ENCODE measurements at places on chromosomes 12 and 14. TPM values are rescaled to one million over a fixed set of nuclear protein-coding genes. Genes with fewer than 3 reads are reported as not detected.
A peak's percentile ranks its signal among the peaks of the same experiment; 100 is the strongest.

- no peak for DNase-seq
Observed at GRCh38 chr12:56999456-56999855, 6.9 kb downstream of the ZBTB39 start.

DNA sequence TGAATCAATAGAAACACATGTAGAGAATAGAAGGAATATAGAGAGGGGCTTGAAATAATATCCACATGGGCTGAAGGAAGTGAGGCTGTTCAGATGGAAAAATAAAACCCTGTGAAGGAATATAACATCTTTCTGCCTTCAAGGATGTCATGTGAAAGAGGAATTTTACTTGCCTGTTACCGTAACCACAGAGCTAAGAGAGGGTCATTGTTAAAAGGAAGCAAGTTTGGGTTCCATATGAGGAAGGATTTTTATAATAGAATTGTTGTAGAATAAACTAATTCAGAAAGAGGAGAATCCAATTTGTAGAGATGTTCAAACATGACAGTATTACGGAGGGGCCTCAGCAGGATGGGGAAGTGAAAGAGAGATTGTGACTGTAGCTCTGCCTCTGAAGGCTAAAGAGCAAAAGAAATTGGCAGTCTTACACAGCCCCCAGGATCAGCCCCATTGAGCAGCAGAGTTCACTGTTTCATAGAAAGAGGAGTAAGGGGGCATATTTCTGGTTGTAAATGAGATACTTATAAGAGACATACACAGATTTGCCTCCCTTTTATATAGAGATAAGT is 41.8 kb upstream of the PTPRR start:
- DNase-seq = no peak

- peak; percentile 26 for DNase-seq
Observed at GRCh38 chr12:112386726-112387125, 4.5 kb upstream of the HECTD4 start.

DNA sequence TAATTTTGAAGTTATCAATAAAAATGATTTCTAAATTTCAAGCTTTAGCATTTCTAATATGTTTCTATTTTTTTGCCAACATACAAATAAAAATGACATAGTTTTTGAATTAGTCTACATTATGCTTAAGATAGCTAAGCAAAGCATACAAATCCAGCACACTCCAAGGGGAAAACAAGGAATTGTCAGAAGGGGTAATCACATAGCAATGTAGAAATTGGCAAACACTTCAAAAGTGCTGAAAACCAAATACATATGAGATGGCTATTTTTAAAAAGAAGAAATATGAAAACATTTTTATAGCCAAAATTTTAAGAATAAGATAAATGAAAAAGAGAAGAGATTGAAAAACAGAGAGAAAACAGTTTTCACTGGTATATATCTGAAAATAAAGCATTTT is 308.0 kb downstream of the SLC6A15 start:
- DNase-seq = no peak

- DNase-seq = no peak
Observed at GRCh38 chr14:82313889-82314288, 780.2 kb upstream of the SEL1L start.

GRCh38 chr12:77553976-77554619 is 276.6 kb upstream of the NAV3 start:
- no peak for DNase-seq

- DNase-seq = peak; percentile 79
Observed at GRCh38 chr12:111444925-111445725, 39.4 kb downstream of the SH2B3 start.

- DNase-seq = no peak
Observed at GRCh38 chr14:52898496-52898895, 52.4 kb downstream of the FERMT2 start.

DNA sequence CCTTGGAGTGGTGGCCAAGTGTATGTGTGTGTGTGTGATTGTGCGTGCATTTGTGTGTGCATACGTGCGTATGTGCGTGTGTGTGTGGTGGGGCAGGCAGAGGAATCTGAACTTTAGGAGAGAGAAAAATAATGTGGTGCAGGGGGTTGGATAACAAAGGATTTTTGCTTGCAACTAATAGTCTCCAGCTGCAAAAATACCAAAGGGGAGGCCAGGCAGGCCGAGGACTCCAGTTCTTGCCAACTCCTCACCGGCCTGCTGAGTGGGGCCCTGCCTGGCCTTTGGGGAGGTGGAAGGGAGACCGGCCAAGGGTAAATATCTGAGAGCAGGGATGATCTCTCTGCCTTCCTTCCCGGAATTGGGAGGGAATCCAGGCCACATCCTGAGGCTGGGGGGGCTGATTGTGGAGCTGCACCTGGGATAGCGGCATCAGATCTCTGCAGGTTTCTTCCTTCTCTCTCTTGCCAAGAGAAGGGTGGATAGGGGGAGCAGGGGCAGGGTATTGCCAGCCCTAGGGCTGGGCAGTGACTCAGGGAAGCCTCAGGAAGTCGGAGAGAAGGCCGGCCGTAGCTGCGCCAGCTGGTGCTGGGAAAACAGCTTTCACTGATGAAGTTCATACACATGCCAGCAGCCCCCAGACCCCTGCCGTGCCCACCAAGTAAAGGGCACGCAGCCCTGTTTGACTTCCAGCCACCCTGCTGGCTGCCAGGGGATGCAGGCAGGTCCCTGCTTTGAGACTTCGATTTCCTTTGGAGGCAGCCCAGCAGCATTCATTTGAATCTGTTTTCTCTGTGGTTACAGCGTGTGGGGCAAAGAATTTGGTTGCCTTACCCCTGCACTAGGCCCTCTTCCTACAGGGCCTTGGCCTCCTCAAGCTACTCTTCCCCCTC is 4.6 kb upstream of the LRP1-AS start:
- no peak for DNase-seq

- no peak for DNase-seq
Observed at GRCh38 chr12:67509666-67510386, 138.7 kb upstream of the DYRK2 start.

GRCh38 chr14:52103416-52103815 is 34.6 kb upstream of the NID2 start:
- no peak for DNase-seq

GRCh38 chr12:113387631-113388030 is 16.1 kb downstream of the SDS start:
- no peak for DNase-seq

GRCh38 chr14:70708717-70709570 is 67.2 kb downstream of the TTC9 start:
- DNase-seq = no peak

DNA sequence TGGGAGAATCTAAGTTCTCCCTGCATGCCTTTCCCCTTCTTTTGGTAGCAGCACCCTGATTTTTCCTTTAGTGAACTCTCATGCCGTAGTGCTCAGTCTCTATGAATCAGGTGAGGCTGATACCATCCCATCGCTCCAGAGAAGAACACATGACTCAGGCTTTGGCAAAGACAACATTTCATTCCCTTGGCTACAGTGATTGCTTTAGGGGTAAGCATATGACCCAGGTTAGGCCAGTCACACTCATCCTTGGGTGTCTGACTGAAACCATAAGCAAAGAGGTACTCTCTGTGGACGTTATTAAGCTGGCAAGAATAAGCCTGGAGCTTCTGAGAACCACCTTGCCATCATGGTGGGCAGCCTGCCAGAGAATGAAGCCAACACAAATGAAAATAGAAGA is 141.8 kb downstream of the MYRFL start:
- no peak for DNase-seq

GRCh38 chr14:63713764-63714163 is 14.1 kb downstream of the SGPP1 start:
- no peak for DNase-seq

GRCh38 chr14:81234278-81234677 is 13.5 kb upstream of the GTF2A1 start:
- DNase-seq = no peak

GRCh38 chr12:132672116-132672515 is 15.0 kb downstream of the POLE start:
- no peak for DNase-seq

DNA sequence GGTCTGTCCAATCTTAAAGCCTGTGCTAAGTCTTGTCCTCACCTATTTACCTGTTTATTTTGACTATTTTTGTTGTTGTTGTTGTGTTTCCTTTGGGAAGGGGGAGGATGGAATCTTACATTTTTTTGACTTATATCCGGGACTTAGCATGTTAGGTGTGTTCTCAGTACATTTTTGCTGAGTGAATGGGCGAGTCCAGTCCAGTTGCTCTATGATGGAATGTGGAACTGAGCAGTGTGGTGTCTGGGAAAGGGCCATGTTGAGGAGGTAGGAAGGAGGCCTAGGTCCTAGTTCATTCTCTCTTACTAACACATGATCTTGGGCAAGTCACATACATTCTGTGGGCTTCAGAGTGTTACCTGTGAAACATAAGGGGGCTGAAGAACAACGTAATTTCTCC is 80.9 kb upstream of the SLC38A2 start:
- DNase-seq = no peak

GRCh38 chr12:101794574-101794973 is 36.2 kb downstream of the GNPTAB start:
- DNase-seq = no peak

- DNase-seq = peak; percentile 99
Observed at GRCh38 chr14:64540208-64541202, at the start of gene HSPA2. HSPA2 (plus strand) TSS chr14:64540741; CDS start chr14:64540850, 109 bp downstream.

- DNase-seq = no peak
Observed at GRCh38 chr12:112809684-112810083, 18.1 kb downstream of the RPH3A start.

DNA sequence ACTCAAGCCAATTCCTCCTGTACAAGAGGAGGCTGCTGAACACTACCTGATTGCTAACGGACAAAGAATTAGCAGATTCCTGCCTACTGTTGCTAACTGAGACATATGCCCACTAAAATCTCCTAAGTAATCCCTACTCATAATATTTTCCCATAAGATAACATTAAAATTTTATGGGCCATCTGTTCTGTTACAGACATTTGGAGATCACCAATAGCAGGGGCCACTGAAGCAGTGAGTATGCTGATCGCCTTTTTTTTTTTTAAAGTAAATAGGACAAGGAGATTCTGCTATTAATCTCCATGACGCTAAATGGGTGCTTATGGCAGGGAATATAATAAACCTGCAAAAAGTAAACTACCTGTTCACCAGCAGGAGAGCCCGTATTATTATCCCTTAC is 292.9 kb downstream of the MED13L start:
- no peak for DNase-seq

DNA sequence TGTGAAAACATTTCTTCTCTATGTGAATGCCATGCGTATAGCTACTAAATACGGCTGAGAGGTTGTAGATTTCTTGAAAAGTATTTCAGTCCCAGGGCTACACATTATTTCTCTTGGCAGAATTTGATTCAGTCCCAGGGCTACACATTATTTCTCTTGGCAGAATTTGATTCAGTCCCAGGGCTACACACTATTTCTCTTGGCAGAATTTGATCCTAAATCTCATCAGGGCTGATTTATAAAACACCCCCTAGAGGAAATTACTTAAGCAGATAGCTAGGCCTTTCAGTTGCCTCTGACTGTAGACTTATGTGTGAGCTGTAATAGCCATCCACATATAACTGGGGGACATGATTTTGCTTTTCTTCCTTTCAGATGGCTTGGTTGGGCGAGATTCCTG is 50.4 kb downstream of the AK7 start:
- no peak for DNase-seq

DNA sequence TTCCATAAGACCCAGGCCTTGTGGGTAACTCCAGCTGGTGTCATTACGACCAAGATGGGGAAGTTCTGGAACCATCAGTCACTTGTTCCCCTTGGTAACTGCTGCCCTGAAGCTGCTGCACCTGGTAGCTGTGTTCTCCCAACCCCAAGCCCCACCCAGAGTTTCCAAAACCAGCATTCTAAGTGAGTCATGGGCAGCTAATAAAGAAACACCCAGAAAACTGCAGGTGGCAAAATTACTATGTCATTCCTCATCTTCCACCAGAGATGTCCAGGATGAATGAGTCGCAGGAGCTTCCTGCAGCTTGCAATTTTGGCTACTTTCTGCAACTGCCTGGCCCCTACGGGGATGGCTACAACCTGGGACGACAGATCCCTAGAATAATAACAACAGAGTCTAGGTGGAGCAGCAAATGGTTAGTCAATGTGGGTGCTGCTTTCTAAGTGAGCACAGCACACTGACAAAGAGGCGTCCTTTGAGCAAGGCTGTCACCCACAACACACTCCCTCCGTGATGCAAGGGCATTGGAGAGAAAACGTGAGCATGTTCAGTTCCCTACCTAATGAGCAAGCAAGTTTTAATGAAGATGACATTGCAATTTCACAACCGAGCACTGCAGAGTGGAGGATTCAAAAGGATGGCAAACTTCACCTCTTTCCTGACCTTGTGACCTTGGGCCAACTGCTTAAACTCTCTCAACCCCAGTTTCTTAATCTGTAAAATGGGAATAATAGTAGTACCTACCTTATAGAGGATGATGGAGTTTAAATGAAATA is 301.4 kb upstream of the NOS1 start:
- DNase-seq = no peak

GRCh38 chr14:73231981-73232851 is 5.1 kb upstream of the PAPLN start:
- DNase-seq = no peak

DNA sequence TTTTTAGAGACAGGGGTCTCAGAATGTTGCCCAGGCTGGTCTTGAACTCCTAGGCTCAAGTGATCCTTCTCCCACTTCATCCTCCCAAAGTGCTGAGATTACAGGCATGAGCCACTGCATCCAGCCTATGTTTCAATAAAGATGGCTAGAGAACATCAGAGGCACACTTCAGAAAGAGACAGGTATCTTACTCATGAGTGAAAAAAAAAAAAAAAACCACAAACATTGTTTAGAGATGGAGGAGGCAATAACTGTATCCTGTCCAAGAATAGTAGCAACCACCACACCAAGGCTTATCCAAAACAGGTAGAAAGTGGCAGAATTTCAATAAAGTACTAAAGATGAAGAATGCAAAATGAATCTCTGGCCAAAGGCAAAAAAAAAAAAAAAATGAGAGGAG is 30.3 kb downstream of the EEA1 start:
- no peak for DNase-seq

GRCh38 chr14:60257865-60258264 is 8.8 kb downstream of the PPM1A start:
- DNase-seq = no peak

GRCh38 chr14:66635435-66635834 is 127.5 kb downstream of the GPHN start:
- no peak for DNase-seq

DNA sequence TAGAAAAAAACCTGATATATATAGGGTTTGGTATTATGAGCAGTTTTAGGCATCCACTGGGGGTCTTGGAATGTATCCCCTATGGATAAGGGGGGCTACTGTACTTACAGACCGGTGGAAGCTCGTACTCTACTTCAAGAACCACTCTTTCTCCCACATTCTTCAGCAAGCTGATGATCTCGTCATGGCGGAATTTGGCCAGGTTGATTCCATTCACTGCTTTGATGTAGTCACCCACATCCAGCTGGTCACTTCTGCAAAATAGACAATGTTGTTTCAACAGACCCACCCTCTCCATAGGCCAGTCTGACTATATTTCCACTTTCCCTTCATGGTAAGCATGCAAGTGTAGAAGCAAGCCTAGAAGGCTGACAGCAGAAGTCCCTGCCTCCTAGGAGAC is 139.9 kb downstream of the GRIP1 start:
- no peak for DNase-seq

The ESR2 gene
- 0.20 TPM for total RNA-seq

The MAP1LC3B2 gene
- total RNA-seq = 2.2 TPM

The OR6C2 gene
- total RNA-seq = not detected

The TUNAR gene
- total RNA-seq = not detected

The PIWIL1 gene
- total RNA-seq = not detected

The WNT5B gene
- total RNA-seq = 7.0 TPM

The SLC6A13 gene
- total RNA-seq = 2.0 TPM

The PIK3C2G gene
- 0.37 TPM for total RNA-seq

The RNASE9 gene
- total RNA-seq = not detected

The MYH6 gene
- total RNA-seq = not detected

The NRL gene
- 5.6 TPM for total RNA-seq

The PRKCH gene
- 59.6 TPM for total RNA-seq

The TAS2R43 gene
- 0.52 TPM for total RNA-seq

The FERMT2 gene
- 34.6 TPM for total RNA-seq

All from upper lobe of left lung (tissue), 6 donors.